ENCODE measurements at places on chromosomes 3 and 15.

DNA sequence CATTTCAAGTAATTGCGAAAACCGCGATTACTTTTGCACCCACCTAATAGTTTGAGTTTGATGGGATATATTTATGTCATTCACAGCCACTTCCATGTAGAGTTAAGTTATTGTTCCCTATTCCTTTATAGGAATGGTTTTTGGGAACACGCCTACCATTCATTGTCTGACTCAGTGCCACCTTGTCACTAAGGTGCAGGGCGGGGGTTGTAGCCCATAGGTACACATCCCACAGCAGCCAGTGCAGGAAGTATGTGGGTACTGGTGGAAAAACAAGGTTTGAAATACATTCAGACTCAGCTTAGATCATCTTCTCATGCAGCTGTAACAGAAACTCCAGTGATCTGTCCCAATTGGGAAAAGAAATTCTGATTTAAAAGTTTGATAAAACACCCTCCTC, 48.2 kb upstream of the CFAP161 start:
- DNase-seq, result no peak

- no peak for DNase-seq
Observed at GRCh38 chr3:12965999-12966846, 107.0 kb downstream of the IQSEC1 start.

DNA sequence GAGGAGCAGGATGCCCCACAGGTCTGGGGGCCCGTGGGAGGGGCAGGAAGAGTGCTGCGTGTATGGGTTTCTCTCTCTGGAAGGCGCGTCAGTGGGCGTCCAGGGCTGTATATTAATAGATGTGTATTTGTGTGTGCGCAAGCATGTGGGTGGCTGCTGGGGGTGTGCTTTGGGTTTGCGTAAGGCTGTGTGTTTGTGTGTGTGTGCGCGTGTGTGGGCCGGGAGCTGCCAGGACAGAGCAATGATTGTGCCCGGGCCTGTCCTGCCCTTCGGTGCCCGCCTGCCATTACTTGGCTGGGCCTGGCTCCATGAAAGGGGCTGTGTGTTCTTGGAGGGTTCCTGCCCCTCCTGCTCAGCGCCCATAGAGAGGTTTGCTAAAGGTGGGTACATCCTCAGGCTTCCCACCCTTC, 16.3 kb downstream of the CSPG4 start:
- DNase-seq, result peak; percentile 65

- DNase-seq, result no peak
Observed at GRCh38 chr15:28918141-28918983, 32.6 kb downstream of the APBA2 start.

DNA sequence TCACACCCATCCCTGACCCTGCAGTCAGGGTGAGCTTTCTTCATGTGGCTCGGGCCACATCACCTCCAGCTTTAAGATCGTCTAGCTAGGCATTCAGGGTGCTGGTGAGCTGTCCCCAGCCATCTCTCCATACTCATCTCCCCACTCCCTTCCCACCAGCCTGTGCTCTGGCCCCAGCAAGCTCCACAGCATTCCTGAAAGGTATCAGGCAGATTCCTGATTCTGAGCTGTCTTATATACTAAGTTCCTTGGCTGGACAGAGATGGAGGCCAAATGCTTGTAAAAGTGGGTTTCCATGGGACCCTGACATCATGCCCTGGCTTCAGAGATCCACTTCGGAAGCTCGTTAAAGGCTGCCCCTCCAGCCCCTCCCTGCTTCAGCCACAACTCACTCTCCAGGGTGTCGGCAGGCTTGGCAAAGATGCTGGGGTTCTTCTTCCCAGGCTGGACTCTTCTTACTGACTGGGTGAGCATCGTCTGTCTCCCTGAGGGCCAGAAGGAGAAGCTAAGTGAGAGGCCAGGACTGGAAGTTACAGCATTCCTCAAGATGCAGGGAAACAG, 3.9 kb downstream of the CILP start:
- DNase-seq, result no peak

DNA sequence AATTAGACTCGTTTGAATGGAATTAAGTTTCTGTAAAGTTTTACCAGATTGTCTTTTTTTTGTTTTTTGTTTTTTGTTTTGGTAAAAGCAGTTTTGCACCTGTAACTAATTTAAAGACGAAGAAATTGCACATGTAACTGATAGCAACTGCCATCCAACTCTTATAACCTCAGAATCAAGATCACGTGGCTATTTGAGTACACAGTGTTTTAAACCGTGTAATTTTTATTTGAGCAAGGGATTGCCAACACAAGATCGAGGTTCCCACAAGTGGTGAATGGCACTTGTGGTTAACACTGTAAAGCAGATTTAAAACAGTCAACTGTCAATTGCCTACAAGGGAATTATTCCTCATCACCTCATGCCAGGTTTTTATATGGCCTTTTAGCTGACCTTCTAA, 67.3 kb downstream of the PPARG start:
- DNase-seq, result no peak

DNA sequence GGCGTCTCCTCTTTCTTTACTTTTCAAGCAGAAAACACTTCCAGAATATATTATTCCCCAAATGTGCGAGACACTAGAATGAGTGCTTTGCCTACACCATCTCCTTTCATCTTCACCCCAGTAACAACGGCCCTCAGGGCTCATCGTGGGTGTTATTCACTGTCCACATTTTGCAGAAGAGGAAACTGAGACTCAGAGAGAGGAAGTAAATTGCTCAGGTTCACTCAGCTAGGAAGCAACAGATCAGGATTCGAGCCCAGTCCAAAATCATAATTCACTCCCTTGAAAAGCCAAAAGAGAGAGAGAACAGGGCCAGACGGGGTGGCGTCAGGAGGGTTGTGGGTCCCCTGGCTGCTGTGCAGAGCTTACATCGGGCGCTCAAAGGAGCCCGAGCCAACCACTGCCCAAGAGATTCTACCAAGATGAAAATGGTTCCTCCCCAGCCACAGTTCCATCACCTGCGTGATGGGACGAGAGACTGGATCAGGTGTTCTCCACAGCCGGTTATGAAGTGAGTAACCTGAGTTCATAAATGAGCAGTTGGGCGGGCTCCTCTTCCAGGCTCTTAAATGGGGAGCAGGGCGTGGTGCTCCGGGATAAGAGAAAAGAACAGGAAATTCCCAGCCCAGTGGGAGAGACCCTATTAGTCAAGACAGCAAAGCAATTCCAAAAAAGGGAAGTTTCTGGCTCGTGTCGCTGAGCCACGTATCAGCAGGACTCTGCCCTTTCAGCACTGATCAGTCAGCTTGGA, 48.6 kb upstream of the FLNB start:
- DNase-seq, result no peak

- DNase-seq, result no peak
Observed at GRCh38 chr15:40354408-40355171, 3.4 kb upstream of the DISP2 start.

GRCh38 chr3:182787302-182788036, 5.8 kb upstream of the ATP11B start:
- no peak for DNase-seq

- DNase-seq, result no peak
Observed at GRCh38 chr3:172192830-172193415, 153.5 kb downstream of the FNDC3B start.

DNA sequence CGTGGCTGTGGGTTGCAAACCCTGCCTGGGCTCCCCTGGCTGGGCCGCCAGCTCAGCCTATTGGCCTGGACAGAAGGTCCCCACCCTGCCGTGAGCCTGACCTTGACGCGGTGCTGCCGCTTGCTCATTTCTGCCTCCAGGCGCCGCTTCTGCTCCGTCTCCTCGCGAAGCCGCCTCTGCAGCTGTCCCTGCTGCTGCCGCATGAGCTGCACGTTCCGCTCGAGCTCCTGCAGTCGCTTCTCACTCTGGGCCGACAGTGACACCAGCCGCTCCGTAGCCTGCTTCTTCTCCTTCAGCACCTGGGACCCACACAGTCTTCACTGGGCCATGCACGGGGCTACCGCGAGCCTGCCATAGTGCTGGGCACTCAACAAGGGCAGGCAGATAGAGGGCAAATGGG, 21.7 kb downstream of the KIF7 start:
- no peak for DNase-seq

DNA sequence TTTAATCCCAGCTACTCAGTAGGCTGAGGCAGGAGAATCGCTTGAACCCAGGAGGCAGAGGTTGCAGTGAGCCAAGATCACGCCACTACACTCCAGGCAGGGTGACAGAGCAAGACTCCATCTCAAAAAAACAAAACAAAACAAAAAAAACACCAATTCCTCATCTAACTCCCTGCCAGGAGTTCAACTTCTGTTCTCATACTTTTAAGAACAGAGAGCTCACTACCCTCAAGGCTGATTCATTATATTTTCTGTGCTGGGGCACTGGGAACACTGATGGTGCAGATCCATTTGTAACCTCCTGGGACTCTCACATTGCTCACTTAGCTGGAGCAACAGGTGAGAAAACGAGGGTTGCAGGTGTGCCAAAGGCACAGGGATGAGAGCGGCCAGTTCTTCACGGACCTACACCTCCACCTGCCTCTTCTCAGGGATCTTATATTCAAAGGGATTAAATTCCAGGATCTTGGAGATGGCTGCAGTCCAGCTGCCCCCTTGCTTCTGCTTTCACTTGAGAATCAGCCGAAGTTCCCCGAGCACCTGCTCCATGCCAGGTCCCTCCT, 12.3 kb upstream of the CSK start:
- DNase-seq, result no peak

DNA sequence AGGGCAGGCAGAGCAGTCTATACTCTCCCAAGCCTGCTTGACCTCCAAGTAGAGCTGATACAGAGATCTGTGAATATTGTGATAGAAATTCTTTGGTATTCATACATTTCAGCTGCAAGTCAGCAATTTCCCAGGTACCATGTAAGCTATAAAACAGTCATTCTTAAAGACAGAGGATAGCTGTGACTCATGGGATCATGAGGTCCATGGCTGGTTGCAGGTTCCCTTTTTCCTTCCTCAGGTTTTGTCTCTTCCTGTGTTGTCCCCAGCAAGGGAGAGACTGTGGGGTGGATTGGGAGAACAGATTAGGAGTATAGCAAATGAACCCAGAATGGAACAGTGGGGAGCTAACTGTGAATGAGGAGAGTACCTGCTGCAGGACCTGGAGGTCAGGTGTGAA, 5.4 kb upstream of the P4HTM start:
- no peak for DNase-seq

GRCh38 chr3:38090453-38090852, 46.5 kb downstream of the ACAA1 start:
- DNase-seq, result no peak

DNA sequence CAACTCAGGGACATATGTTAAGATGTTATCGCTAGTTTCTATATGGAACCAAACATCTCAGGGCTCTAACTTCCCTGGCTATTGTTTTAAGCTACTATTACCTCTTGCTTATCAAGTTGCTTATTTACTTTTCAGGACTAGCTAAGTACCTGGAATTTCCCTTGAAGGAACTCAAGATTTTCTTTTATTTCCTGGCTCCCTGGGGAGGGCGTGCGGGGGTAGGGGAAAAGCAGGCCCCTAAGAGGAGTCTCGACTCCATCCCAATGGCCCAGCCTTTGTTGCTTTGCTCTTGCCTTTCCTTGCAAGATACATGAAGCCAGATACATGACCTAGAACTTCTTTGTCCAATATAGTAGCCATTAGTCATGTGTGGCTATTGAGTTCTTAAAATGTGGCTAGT, 76.9 kb upstream of the STXBP5L start:
- DNase-seq, result no peak

DNA sequence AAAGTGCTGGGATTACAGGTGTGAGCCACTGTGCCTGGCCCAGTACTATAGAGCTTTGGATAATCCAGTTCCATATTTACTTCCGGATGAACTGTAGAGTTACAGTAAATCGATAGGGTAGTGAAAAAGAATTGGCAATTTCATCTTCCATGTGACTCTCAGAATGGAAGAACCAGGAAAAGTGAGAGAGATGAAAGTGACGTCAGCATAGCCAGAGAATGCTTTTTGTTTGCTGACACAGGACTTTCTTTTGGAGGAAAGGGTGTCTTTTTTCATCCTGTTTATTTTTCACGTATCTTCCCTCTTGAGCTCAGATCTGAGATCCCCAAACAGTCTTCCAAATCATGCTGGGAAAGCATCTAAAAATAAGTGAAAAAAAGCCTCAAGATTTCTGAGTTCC, 91.2 kb upstream of the KCNAB1 start:
- DNase-seq, result no peak

DNA sequence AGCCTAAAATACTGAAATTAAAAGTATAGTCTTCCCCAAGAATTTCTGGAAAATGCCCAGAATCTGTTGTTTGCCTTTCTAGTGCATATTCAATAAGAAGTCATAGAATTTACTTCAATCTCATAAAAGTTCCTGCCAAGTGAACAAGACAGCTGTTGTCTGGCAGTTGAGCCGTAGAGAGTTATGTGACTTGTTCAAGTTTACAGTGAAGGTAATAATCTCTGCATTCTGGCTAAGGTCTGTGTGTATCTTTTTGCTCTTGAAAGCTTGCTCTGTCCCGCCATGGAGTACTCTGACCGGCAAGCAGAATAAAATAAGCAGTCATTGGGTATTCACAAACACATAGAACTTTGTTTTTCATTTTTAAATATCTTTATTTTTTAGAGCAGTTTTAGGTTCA, 77.8 kb downstream of the GHSR start:
- no peak for DNase-seq

- DNase-seq, result peak; percentile 89
Observed at GRCh38 chr3:52705688-52706686, at the start of the genes GLT8D1 and SPCS1. GLT8D1 (minus strand) TSS chr3:52705791; CDS start chr3:52700460, 5,331 bp downstream. SPCS1 (plus strand) TSS chr3:52706106; CDS start chr3:52706247, 141 bp downstream.

DNA sequence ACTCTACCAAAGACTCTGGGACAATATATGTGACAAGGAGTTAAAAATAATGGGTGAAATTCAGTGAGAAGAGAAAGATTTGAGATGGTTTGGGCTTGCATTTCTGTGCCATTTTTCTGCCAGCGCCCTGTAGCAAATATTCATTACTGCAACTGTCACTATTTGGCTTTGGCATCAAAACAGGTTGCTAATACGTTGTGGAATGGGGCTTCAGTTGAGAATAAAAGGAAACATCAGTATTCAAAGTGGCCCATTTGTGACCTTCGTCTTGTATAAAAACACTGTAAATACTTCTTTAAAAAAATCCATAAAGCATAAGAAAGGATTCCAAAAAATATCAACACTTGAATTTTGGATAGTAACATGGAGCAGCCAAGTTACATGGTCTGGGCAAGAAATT, 309.2 kb downstream of the ZNF385D start:
- no peak for DNase-seq

DNA sequence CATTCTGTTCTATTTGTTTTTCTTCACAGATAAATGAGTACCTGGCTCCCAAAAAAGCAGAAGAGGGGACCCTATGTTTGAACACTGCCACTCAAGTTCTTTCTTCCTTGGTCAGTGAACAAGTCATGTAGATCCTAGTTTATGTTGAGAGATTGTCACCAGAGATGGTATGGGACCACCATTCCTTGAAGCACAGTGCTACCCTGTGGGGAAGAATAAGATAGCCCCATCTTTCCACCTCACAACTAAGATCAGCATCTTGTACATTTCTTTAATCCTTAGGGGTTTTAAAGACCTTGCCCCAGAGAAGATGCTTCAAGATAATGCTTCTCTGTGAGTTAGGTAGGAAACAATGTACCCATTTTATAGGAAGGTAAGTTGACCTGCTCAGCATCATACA, 233.5 kb upstream of the WNT5A start:
- no peak for DNase-seq

DNA sequence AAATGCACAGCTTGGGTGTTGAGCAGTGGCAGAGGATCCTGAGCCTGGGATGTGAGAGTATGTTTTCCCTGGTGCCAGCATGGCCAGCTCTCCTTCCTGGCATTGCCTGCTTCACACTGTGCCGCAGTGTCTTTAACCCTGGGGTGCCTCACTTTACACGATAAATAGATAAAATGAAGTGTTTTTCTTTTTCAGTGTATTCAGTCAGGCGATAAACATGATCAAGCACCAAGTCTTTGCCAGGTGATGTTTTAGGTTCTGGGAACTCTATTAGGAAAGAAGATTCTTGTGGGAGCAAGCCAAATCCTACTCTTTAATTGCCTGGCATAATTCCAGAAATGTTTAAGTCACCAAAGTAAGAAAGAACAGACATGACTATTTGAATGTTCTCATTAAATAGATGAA, 14.0 kb downstream of the ABHD6 start:
- DNase-seq, result no peak

Data from naive B cell (primary cell).